ENCODE measurements at places on chromosomes 16 and 17. TPM values are rescaled to one million over a fixed set of nuclear protein-coding genes. Genes with fewer than 3 reads are reported as not detected.

ORMDL3 gene
- 55.2 TPM for total RNA-seq

BANP gene
- total RNA-seq = 27.9 TPM

CCL17 gene
- total RNA-seq = not detected

KRT13 gene
- total RNA-seq = not detected

KRT33B gene
- not detected for total RNA-seq

TBC1D3G gene
- not detected for total RNA-seq

KRTAP3-2 gene
- not detected for total RNA-seq

GLIS2 gene
- 13.5 TPM for total RNA-seq

CPNE7 gene
- total RNA-seq = 45.5 TPM

CTU2 gene
- total RNA-seq = 5.6 TPM

CIBAR2 gene
- total RNA-seq = not detected

TCAP gene
- not detected for total RNA-seq

SLC22A31 gene
- 0.35 TPM for total RNA-seq

SLFN14 gene
- not detected for total RNA-seq

YBX2 gene
- 0.45 TPM for total RNA-seq

PLA2G10 gene
- total RNA-seq = not detected

LHX1 gene
- total RNA-seq = 14.5 TPM

ALOXE3 gene
- total RNA-seq = not detected

IGF2BP1 gene
- total RNA-seq = 0.45 TPM

ASGR1 gene
- total RNA-seq = 0.87 TPM

PITPNM3 gene
- total RNA-seq = 2.3 TPM

PSMC3IP gene
- total RNA-seq = 2.9 TPM

ACAP1 gene
- total RNA-seq = 0.20 TPM

KRTAP16-1 gene
- not detected for total RNA-seq

EFCAB13 gene
- 88.4 TPM for total RNA-seq

GGT6 gene
- 0.05 TPM for total RNA-seq

FAM171A2 gene
- 2.7 TPM for total RNA-seq

TP53TG3B gene
- total RNA-seq = not detected

SEC14L5 gene
- 0.10 TPM for total RNA-seq

G6PC1 gene
- total RNA-seq = not detected

MYL4 gene
- total RNA-seq = not detected

KCNJ2 gene
- 1.2 TPM for total RNA-seq

LRRC75A gene
- total RNA-seq = under 0.01 TPM

MEOX1 gene
- 11.1 TPM for total RNA-seq

HSD3B7 gene
- 82.7 TPM for total RNA-seq

RNF222 gene
- total RNA-seq = not detected

C17orf67 gene
- 0.30 TPM for total RNA-seq

GPR139 gene
- total RNA-seq = not detected

ABCC11 gene
- total RNA-seq = 0.05 TPM

UBE2G1 gene
- total RNA-seq = 49.5 TPM

FTO gene
- total RNA-seq = 196 TPM

BICDL2 gene
- 8.3 TPM for total RNA-seq

SLC6A2 gene
- not detected for total RNA-seq

ZNF821 gene
- 7.2 TPM for total RNA-seq

SAMD14 gene
- 1.2 TPM for total RNA-seq

SLC5A10 gene
- 0.87 TPM for total RNA-seq

MT4 gene
- total RNA-seq = not detected

CRYBA1 gene
- total RNA-seq = not detected

ALOX15 gene
- total RNA-seq = not detected

KRT15 gene
- total RNA-seq = 2.8 TPM

KRTAP4-5 gene
- total RNA-seq = not detected

MYH13 gene
- total RNA-seq = not detected

TBC1D3B gene
- total RNA-seq = 2.3 TPM

Data from renal cortical epithelial cell (primary cell).